T follicular helper cell (primary cell): ENCODE measurements at places on chromosomes 3 and 15.

DNA sequence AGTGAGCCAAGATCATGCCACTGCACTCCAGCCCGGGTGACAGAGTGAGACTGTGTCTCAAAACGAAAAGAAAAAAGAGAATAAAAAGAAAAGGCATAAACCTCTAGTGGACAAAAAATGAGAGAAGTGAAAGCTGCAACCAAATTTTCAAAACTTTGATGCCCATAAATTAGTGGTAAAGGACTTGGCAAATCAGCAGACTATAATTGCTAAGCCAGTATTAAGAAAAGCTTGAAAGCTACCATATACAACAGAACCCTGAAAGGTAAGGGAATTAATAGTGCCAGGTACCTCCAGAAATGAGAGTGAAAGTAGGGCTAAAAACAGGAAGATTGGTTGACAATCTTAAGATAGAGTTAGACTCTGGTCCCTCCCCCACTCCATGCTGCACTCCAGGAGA lies 32.9 kb upstream of the SLC22A13 start:
- no peak for DNase-seq

- no peak for DNase-seq
These were observed 8.6 kb upstream of the CACNA1D start for GRCh38 chr3:53485675-53486403.

GRCh38 chr15:51094606-51095569 lies at the start of gene TNFAIP8L3:
TNFAIP8L3 (minus strand) TSS chr15:51094906; CDS start chr15:51094595, 311 bp downstream.
- no peak for DNase-seq

GRCh38 chr3:23017801-23018200 lies 185.3 kb upstream of the UBE2E2 start:
- no peak for DNase-seq

DNA sequence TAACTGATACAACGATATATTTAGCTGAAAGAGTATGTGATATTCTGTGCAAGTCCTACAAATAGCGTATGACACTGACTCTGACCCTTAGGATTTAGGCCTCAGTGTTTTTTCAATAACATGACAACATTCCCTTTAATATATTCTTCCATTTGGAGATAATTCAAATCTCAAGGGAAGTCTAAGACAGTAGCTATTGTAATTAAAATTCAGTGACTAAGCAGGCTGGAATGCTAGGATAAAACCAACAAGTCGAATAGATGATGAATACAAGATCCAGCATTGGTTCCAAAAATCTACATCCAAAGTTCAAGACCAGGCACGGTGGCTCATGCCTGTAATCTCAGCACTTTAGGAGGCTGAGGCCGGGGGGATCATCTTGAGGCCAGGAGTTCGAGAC lies 56.2 kb downstream of the QTRT2 start:
- DNase-seq: no peak
